ENCODE measurements at places on chromosomes 5 and 9.

GRCh38 chr9:124615100-124615742 is 108.0 kb upstream of the NR5A1 start:
- no peak for DNase-seq

DNA sequence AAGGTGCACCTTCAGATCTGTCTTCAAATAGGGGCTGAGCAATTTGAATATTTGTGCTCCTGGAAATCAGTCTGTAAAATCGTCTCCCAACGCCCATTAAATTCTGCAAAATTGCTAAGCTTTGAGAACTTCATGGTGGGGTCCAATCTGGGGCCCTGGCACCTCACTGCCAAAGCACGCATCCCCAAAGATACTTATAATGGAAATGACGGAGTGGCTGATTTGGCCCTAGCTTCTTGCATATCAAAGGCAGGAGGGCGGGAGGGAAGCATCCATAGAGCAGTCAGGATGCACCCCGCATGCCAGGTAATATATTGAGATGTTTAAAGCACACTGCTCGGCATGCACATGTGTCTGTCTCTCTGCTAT is 422.3 kb downstream of the EBF1 start:
- no peak for DNase-seq

DNA sequence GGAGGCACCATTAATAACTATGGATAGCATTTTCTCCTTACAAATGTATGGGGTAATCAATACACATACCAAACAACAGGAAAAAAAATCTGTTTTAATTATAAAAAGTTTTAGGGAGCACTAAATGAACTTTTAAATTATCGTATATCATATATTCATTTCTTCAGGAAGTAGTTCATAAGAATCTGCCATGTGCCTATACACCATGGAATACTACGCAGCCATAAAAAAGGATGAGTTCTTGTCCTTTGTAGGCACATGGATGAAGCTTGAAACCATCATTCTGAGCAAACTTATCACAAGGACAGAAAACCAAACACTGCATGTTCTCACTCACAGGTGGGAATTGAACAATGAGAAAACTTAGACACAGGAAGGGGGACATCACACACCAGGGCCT is 162.1 kb upstream of the RASA1 start:
- no peak for DNase-seq

DNA sequence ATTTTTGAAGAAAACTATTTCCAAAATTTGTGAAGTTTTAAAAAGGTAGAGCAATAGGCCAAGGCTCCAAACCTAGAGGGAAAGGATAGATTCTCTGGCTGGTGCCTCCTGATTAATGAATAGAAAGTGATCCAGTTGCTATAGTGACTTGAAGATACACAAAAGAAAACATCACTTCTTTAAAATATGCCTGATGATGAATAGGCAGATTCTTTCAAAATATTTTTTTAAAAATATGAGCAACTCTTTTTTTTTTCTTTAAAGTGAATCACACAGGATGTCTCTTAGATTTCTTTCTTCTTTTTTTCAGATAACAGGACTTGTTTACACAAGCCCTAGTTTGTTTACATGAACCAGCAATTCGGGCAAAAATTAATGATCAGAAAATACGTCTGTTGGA is 124.4 kb downstream of the RFK start:
- no peak for DNase-seq

DNA sequence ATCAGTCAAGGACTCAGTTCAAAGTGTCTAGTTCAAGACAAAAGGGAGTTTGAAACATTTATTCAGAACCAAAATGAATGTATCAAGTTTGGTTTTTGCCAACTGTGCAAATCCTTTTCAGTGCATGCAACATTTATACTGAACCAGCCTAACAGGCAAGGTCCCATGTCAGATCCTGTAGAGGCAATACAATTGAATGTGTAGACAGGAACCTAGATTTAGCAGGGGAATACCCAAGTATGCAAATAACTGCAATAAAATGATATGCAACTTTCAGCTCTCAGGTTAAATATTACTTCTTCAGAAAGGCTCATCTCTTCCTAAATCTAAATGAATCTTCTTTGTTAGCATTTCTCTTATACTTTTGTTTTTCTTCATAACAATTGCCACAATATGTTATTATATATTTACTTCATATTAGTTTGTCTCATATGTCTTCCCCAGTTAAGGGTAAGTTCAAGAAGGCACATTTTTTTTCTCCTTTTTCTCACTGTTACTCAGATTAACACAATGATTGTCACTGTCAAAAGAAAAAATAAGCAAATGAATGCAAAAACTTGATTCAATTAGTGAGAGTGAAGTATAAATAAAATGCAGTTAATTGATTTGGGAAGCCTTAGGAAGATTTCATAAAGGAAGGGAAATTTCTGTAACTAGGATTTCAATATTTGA is 163.9 kb upstream of the RASA1 start:
- DNase-seq = no peak

DNA sequence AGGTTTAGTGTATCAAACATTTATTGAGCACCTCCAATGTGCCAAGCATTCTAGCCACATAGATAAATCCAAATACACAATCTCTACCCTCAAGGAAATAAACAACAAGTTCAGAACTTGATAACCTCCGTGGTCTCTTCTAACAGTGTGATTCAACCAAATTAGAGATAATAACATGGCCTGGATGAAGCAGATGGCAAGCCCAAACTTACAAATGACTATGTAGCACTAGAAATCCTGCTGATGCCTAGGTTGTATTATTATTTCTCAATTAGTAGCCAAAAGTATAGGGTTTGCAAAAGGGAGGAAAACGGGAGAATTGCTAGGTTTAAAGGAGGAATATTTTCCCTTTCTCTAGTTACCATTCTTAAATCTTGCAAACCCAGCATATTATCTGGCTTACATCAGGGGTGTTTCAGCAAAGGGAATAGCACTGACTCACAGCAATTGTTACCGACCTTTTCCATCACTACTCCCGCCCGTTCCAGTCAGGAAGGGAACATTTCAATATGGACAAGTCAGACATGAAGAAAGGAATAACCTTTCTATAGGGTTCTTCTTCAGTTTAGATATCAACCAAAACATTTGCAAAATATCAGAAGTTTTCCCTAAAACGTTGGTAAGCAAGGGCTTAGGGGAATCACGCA is 2.3 kb downstream of the DPYSL3 start:
- no peak for DNase-seq

DNA sequence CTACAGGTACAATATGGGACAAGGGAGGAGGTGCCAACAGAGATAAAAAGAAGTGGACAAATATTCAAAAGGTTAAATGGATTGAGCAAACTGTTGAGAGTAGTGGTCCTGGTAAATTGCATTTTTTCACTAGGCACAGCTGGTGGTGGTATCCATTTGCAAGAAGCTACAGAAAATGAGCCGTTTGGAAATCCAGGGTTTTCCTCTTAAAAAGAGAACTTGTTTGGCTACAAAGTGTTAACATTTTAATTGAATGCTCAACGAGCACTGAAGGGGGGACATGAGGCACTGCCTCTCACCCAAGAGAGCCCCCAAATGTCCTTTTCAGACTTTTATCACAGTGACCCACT is 491 bp upstream of the ZCCHC9 start:
- DNase-seq = no peak

- no peak for DNase-seq
These were observed 294.0 kb upstream of the EFNA5 start for GRCh38 chr5:107964722-107965121.

DNA sequence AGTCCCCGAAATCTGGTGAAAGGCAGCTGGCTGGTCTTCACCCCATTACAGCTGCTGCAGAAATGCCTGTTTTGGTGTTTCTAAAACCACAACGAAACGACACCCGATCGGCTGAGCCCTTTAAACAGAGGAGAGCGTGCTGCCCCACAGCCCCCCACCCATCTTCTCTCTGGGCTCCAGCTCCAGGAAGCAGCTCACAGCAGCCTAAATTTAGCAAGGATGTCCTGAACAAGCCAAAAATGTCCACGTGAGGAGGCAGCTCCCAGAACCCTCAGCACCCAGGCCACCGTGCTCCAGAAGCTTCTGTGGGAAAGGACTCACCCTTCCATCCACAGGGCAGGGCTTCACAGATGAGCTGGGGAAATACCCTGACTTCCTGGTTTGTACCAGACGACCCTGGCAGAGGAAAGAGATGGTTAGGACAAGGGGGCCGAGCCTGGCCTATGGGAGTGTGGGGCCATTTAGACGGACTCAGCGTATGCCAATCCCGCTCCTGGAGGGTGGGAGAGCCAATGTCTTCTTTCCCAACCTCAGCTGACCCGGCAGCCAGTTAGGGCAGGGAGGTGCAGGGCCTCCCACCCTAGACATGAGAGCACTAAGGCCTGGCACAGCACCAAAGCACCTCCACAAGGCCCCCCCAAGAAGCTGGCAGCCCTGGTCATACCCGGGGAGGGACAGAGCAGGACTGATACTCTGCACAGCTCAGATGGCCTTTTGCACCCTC is 39.1 kb upstream of the SARDH start:
- no peak for DNase-seq
